ENCODE measurements at places on chromosomes 5 and 9. TPM values are rescaled to one million over a fixed set of nuclear protein-coding genes. Genes with fewer than 3 reads are reported as not detected.
A peak's percentile ranks its signal among the peaks of the same experiment; 100 is the strongest.

GRCh38 chr9:77018058-77018968 lies 1.1 kb upstream of the FOXB2 start:
- DNase-seq: peak; percentile 79
- no peak overlapping the region for H3K27ac ChIP-seq
- peak overlapping the region; percentile 78 for H3K4me3 ChIP-seq
- peaks cover 100% of the 10 kb centered on the region for H3K27me3 ChIP-seq
- no peaks in the 10 kb centered on the region for H3K36me3 ChIP-seq

DNA sequence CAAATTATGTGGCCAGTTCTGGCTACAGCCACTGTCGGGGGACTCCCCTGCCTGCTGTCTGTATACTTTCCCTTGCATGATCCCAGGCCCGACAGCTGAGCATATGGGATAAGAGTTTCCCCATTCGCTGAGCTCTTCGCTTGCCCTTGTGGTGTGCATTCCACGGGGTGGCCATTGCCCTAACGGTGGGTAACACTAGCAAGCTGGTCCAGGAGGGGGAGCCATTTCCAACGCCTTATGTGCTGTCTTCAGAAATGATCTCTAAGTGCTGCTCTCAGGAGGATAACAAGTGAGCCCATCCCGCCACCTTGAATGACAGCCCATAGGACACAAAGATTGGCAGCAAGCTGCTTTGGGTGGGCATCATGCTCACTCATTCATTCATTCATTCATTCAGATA lies 190.9 kb downstream of the FSTL4 start:
- H3K4me3 ChIP-seq: no peak overlapping the region
- no peak overlapping the region for H3K27ac ChIP-seq
- H3K36me3 ChIP-seq: no peaks in the 10 kb centered on the region
- H3K27me3 ChIP-seq: peaks cover 28% of the 10 kb centered on the region
- DNase-seq: peak; percentile 73

DNA sequence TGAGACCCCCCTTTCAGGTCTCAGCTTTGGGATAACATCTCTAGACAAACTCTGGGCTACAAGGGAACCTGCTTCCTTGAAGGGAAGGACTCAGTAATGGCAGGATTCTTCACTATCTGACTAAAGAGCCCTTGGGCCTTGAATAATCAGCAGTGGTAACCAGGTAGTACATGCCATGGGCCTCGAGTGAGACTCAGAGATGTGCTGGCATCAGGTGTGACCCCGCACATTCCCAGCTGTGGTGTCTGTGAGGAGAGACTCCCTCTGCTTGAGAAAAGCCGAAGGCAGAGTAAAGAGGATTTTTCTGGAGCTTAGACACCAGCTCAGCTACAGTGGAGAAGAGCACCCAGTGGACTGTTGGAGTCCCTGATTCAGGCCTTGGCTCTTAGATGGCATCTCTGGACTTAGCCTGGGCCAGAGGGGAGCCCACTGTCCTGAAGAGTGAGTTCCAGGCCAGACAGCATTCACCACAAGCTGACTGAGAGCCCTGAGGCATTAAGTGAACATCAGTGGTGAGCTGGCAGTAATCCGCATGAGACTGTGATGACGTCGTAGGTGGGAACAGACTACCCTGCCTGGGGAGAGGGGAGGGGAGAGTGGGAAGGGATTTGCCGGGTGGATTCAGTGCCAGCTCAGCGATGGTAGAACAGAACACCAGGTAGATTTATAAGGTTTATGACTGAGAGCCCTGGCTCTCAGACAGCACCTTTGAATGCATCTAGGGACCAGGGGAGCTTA lies 5.3 kb upstream of the ZNF782 start:
- DNase-seq: no peak
- H3K27ac ChIP-seq: no peak overlapping the region
- peaks cover 38% of the 10 kb centered on the region for H3K4me1 ChIP-seq
- no peak overlapping the region for H3K4me3 ChIP-seq
- H3K27me3 ChIP-seq: peaks cover 4% of the 10 kb centered on the region
- no peaks in the 10 kb centered on the region for H3K36me3 ChIP-seq

- peaks cover 56% of the 10 kb centered on the region for H3K27me3 ChIP-seq
- H3K27ac ChIP-seq: no peak overlapping the region
- H3K4me3 ChIP-seq: no peak overlapping the region
- H3K36me3 ChIP-seq: no peaks in the 10 kb centered on the region
- H3K4me1 ChIP-seq: no peaks in the 10 kb centered on the region
These were observed 73.7 kb upstream of the MTAP start for GRCh38 chr9:21728781-21729180.

DNA sequence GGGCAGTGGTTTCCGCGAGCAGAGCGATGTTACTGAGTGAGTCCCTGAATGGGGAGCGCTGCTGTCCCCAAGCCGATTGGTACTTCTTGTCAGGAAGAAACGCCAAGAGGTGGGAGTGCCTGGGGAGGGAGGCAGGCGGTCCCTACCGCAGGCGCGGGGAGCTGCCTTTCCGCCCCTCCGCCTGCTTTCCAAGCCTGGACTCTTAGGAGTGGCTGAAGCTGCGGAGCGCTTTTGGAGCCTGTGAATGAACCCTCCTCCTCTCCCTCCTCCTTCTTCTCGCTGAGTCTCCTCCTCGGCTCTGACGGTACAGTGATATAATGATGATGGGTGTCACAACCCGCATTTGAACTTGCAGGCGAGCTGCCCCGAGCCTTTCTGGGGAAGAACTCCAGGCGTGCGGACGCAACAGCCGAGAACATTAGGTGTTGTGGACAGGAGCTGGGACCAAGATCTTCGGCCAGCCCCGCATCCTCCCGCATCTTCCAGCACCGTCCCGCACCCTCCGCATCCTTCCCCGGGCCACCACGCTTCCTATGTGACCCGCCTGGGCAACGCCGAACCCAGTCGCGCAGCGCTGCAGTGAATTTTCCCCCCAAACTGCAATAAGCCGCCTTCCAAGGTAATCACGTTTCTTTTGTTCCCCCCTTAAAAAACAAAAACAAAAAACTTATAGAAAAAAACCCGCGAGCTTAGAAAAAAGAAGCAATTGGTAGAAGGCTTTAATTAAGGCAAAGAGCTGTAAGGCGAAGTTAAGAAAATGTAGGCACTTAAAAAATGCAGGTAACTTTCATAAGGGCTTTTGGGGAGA lies at the start of gene VCAN:
TSS of gene VCAN (plus strand) at position 340 of the 808 bp plus-strand sequence. CDS start 11,775 bp downstream, outside the sequence.
- peak; percentile 71 for DNase-seq
- peak within 1 kb of the TSS; percentile 85 for H3K4me3 ChIP-seq
- no peaks in the 10 kb centered on the region for H3K36me3 ChIP-seq
- H3K27ac ChIP-seq: peak within 1 kb of the TSS; percentile 90
- peaks cover 58% of the 10 kb centered on the region for H3K4me1 ChIP-seq
- no peaks in the 10 kb centered on the region for H3K27me3 ChIP-seq

DNA sequence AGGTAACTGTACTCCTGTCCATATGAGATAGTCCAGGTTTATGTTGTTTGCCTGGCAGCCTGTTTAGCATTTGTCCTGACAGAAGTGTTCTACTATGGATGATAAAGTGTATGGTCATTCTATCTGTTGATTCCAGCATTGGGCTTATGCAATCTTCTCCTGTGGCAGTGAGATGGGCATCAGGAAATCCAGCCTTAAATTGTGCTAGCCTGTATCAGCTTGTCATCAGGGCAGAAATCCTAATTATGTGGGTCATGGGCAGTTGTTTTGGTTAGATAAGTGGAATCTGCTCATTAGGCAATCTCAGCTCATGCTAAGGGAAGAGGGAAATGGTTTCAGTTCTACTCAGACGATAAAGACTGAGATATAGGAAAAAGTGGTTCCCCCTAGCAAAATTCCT lies 247.4 kb upstream of the CHD1 start:
- H3K27me3 ChIP-seq: no peaks in the 10 kb centered on the region
- no peak overlapping the region for H3K4me3 ChIP-seq
- H3K4me1 ChIP-seq: no peaks in the 10 kb centered on the region
- H3K36me3 ChIP-seq: no peaks in the 10 kb centered on the region

- no peaks in the 10 kb centered on the region for H3K4me1 ChIP-seq
- no peak overlapping the region for H3K27ac ChIP-seq
- H3K4me3 ChIP-seq: no peak overlapping the region
- H3K27me3 ChIP-seq: peaks cover 2% of the 10 kb centered on the region
These were observed 356.1 kb downstream of the NTRK2 start for GRCh38 chr9:85025638-85026037.

- no peak for DNase-seq
- peak overlapping the region; percentile 97 for H3K4me3 ChIP-seq
- peaks cover 6% of the 10 kb centered on the region for H3K27me3 ChIP-seq
- H3K36me3 ChIP-seq: peaks cover 29% of the 10 kb centered on the region
- peaks cover 33% of the 10 kb centered on the region for H3K4me1 ChIP-seq
These were observed 2.4 kb downstream of the ATG12 start for GRCh38 chr5:115838885-115839518.

PHF24 gene
- 0.53 TPM for total RNA-seq

- DNase-seq: no peak
- H3K4me3 ChIP-seq: no peak overlapping the region
- H3K36me3 ChIP-seq: no peaks in the 10 kb centered on the region
- H3K27ac ChIP-seq: no peak overlapping the region
These were observed 410.5 kb downstream of the TMEM38B start for GRCh38 chr9:106104887-106105286.

DNA sequence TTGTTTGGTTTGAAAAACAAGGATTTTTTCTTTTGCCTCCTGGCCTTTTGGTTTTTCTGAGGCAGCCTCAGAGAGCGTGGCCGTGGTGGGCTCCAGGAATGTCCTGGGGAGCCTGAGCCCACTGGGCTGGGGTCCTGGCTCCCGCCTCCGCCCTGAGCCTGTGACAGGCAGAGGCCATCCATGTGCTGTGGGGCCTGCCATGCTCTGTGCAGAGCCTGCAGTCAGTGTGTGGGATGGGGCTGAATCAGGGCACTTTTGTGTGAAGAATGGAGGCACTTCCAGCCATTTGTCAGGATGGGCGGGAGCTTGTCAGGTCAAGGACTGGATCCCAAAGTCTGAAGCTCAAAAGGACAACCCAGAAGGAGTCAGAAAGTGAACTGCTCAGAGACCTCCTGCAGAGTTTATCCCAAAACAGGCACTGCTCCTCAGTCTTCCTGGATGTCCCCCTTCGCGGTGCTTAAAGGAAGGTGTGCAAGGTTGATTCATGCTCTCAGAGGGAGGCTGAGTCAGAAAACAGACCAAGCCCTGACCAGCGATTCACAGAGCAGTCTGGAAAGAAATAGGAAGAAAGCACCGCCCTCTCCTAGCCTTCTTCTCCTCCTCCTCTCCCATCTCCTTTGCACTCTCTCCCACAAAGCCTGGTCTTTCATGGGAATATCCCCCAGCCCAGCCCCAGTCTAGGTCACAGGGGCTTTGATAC lies 53.2 kb downstream of the MVB12B start:
- H3K4me3 ChIP-seq: no peak overlapping the region
- H3K27ac ChIP-seq: no peak overlapping the region
- DNase-seq: no peak
- H3K27me3 ChIP-seq: no peaks in the 10 kb centered on the region
- peaks cover 50% of the 10 kb centered on the region for H3K4me1 ChIP-seq

DNA sequence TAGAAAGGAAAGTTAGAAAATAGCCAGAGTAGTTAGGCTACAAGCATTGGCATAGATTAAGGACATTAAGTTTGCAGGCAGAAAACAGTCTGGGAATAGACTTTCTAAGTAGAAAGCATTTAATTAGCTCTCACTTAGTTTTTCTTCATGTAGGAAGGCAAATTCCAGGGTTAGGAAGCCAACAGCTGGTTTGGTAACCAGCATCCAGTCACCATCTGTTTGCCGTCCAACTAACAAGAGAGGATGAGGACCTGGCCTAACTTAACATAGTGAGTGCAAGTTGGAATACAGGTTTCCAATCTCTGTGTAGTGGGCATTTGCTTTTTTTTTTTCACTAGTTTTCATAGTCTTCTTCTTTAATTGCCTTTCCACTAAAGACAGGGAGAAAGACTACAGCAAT lies 121.7 kb upstream of the NR3C1 start:
- H3K27ac ChIP-seq: no peak overlapping the region
- no peaks in the 10 kb centered on the region for H3K27me3 ChIP-seq

DNA sequence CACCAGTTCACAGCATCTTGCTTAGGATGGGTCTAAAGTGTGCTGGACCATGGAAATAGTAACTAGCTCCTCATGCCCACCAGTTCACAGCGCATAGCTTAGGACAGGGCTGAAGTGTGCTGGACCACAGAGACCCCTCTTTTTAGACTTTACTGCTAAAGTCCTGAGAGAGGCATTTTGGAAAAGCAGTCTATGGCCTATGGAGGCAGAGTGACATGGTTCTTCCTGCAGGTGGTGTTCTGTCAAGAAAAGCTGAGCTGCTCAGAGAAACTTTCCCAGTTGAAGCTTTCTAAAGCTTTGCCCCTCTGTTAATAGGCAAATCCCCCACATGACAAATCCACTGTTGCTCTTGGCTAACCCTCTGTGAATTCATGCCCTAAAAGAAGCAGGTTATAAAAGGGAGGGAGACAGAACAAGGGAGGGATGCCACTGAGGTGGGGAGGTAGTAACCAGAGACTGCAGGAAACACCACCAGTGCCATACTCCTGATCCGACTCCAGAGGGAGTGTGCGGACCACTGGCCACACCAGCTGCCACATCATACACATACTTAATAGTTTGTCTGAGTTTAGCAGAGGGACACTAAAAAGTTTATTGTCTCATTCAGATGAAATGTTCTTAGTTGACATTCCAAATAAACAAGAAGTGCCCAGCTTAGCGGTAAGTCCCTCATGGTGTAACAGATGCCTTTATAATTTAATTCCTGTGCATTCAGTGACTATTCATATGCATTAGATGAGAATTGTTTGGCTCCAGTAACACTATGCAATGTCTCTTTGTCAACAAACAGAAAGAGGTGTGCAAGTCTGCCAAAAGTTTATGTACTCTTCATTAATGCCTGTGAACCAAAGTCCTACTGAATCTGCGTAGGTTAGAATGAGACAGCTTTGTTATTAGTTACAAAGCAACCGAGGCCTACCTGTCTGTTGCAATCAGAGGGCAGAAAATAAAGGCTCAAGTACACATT lies 236.2 kb upstream of the NFIL3 start:
- peaks cover 14% of the 10 kb centered on the region for H3K4me1 ChIP-seq
- H3K27me3 ChIP-seq: peaks cover 3% of the 10 kb centered on the region
- H3K36me3 ChIP-seq: no peaks in the 10 kb centered on the region

TMEM252 gene
- total RNA-seq: not detected

DNA sequence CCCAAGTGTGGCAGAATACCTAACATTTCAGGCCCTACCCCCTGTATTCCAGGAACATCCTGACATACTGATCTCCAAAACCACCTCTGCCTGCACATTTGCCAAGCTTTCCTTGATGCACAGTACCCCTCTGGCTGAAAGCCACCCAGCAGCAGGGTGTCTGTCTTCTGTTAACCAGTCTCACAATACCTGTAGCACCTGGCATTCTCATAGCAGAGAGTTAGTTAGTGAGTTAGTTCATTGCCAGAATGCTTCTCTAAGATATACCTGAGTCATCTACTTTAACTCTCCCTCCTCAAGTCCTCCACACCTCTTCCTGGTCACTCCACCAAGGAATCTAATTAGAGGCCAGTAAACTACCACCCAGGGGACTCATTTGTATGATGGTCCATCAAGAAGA lies 46.1 kb upstream of the IL7R start:
- no peak for DNase-seq
- H3K27ac ChIP-seq: no peak overlapping the region
- peaks cover 4% of the 10 kb centered on the region for H3K27me3 ChIP-seq

GRCh38 chr9:133117271-133118178 lies 3.5 kb downstream of the RALGDS start:
- DNase-seq: no peak
- H3K36me3 ChIP-seq: no peaks in the 10 kb centered on the region
- H3K4me3 ChIP-seq: no peak overlapping the region
- H3K4me1 ChIP-seq: peaks cover 12% of the 10 kb centered on the region
- peaks cover 43% of the 10 kb centered on the region for H3K27me3 ChIP-seq

- no peaks in the 10 kb centered on the region for H3K4me1 ChIP-seq
- DNase-seq: no peak
- no peak overlapping the region for H3K27ac ChIP-seq
- H3K27me3 ChIP-seq: no peaks in the 10 kb centered on the region
- H3K4me3 ChIP-seq: no peak overlapping the region
These were observed 12.8 kb downstream of the MTREX start for GRCh38 chr5:55320571-55320970.

All from WTC11 (cell line).